Uterus (tissue), 4 donors: ENCODE measurements at places on chromosomes 4 and X. TPM values are rescaled to one million over a fixed set of nuclear protein-coding genes. Genes with fewer than 3 reads are reported as not detected.
A peak's percentile ranks its signal among the peaks of the same experiment; 100 is the strongest.

The CXCL13 gene
- total RNA-seq = not detected

The PRKG2 gene
- 0.18 TPM for total RNA-seq

The GPM6B gene
- 0.59 TPM for total RNA-seq

- no peak for DNase-seq
Measured at GRCh38 chr4:154779362-154779947, 1.6 kb upstream of the RBM46 start.

The MSX1 gene
- 24.8 TPM for total RNA-seq

The NAP1L5 gene
- total RNA-seq = 3.8 TPM

The KIT gene
- total RNA-seq = 61.1 TPM

- DNase-seq = no peak
Measured at GRCh38 chr4:150855981-150856510, 159.0 kb downstream of the LRBA start.

The DSPP gene
- not detected for total RNA-seq

- DNase-seq = no peak
Measured at GRCh38 chrX:118538386-118538785, 42.8 kb downstream of the DOCK11 start.

GRCh38 chrX:20143111-20143510 is 1.5 kb upstream of the EIF1AX start:
- DNase-seq = no peak

- DNase-seq = no peak
Measured at GRCh38 chrX:71217298-71217697, 5.7 kb upstream of the GJB1 start.

DNA sequence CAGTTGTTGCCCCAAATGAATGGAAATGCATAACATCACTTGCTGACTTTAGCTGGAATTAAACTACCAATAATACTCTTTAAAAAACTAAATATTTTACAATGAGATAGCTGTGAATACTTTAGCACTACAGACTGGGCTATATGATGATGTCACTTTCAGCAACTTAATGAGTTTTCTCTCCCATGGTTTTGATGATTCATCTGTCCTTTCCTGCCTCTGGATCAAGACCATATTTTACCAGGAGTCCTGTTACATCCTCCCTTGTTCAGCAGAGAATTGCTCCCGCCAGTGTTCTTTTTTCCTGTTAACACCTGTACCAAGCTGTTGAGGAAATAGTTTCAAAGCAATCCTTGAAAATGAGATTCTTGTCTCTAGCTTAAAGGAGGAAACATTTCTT is 543.0 kb downstream of the SPRY1 start:
- DNase-seq = no peak

- peak; percentile 4 for DNase-seq
Measured at GRCh38 chrX:1449036-1449822, 3.5 kb downstream of the ASMTL start.

GRCh38 chrX:102650903-102651241 is 411 bp upstream of the GPRASP1 start:
- no peak for DNase-seq

The CD40LG gene
- total RNA-seq = not detected

DNA sequence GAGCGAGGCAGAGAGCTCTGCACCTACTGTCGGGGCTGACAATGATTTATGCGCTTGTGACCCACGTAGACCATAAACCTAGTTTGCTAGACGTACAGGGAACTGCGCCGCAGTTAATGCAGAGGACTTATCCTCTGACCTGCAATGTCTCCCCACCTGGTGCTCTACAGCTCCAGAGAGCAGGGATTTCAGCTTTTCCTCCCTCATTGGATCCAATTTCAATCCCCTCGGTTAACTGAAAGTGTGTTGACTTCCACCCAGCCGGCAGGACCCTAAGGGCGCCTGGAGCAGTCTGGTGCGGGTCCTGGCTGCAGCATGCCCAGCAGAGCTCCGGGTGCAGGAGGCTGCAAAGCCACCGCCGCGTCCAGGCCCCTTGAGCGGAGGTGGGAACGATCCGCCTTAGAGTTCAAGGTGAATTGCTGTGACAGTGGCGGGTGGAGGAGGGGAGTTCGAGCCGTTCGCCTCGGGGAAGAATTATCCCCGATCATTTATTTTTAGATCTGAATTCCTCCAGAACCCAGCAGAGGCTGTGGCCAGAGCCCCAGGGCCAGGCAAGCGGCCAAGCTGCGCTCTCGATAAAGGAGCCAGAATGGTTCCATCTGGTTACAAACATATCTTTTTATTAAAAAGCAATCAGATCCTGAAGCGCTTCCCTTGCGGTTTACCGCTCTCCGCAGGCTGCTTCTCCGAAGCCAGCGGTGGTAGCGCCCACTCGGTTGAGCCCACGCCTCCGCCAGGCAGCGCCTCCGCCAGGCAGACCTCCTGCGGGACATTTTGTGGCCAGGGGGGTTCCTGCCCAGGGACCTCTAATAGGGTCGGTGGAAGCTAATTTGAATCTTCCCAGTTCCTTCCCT is 66.0 kb downstream of the FBXO8 start:
- DNase-seq = no peak

The HELQ gene
- total RNA-seq = 17.9 TPM

GRCh38 chr4:40515398-40516293 is 114.0 kb downstream of the RBM47 start:
- DNase-seq = no peak

The HMX1 gene
- total RNA-seq = not detected

DNA sequence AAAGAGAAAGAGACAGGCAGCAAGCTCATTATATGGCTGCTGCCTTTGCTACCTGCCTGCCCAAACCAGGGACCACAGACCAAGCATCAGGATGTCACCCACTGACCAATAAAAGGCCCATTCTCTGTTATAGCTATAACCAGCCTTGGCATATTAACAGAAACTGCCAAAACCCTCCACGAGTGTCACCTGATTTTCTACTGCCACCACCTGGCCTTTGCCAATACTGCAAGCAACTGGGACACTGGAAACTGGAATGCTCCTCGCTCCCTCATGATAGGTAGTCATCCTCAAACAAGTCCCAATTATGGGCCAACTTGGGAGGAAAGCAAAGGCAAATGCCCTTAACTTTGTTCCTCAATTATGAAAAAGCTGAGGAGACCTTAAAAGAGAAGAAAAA is 76.0 kb downstream of the SPIN4 start:
- no peak for DNase-seq

The HMGB2 gene
- 19.4 TPM for total RNA-seq

GRCh38 chrX:17769701-17770269 is 32.5 kb downstream of the SCML1 start:
- DNase-seq = no peak

GRCh38 chr4:65508168-65508567 is 162.1 kb downstream of the EPHA5 start:
- DNase-seq = no peak

- DNase-seq = no peak
Measured at GRCh38 chr4:119783189-119783983, 154.8 kb upstream of the PDE5A start.

The COX7B2 gene
- total RNA-seq = not detected

DNA sequence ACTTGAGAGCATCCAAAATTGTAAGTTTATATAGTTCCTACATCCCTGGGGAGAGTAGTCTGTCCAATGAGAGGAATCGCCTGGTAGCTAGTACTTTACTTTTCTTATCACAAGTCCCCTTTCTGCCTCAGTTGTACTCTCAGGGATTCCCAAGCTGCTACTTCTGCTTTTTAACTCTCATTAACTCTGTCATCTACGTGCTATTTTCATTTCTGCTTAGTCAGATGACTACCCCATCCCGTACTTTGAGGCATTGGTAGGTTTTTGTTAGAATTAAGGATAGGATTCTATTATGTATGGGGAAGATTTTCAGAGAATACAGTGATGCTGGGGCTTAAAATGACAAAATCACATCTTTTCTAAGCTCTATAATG is 24.7 kb downstream of the RBPJ start:
- DNase-seq = no peak

- DNase-seq = peak; percentile 49
Measured at GRCh38 chrX:46573331-46573891, at the start of gene CHST7. CHST7 (plus strand) TSS chrX:46573765; CDS start chrX:46573932, 167 bp downstream.

The C4orf50 gene
- total RNA-seq = not detected

The GLRA2 gene
- 0.48 TPM for total RNA-seq

DNA sequence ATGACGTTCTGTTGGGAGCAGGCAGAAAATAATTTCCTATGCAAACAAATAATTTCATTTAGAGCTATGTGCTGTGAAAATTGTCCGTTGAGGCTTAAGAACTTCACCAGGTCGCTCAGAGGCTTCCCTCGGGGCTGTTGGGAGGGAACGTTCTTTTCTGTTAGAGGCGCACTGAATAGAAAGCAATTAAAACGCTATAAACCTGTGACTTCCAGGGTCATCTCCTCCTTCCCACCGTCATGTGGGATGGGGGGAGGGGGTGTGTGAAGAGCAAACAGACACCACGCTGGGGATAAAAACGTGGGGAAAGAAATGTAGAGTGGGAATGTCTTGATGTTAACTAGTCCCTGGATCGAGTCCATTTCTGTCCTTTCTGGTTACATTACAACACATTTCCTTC is 35.2 kb upstream of the ZNF518B start:
- DNase-seq = no peak

DNA sequence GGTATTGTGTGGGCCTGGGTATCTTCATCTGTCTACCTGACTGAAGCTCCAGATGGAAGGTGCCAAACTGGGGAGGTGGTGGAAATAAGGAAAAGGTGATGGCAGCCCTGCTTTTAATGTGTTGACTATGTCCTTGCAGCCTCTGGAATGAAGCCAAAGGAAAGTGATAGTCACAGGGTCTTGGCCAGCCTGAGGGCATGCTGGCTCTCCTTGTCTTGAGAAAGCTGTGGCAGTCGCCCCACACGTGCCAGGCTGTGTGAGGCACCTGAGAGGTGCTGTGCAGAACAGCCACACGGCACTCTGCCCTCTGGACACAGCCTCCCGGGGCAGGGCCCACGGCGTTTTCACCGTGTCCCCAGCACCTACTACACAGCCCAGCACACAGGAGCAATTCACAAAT is 77.6 kb downstream of the NAT8L start:
- DNase-seq = no peak

- DNase-seq = no peak
Measured at GRCh38 chr4:163384926-163385325, 41.2 kb downstream of the NPY5R start.

DNA sequence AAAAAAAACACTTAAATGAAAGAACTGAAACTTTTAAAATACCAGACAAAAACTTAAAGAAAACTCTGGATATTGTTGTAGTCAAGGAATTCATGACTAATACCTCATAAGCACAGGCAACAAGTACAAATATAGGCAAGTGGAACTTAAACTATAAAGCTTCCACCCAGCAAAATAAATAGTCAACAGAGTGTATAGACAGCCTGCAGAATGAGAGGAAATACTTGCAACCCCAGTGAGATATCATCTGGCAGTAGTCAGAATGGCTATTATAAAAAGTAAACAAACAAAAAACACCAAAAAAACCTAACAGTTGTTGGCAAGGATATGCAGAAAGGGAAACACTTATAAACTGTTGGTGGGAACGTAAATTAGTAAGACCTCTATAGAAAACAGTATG is 9.6 kb upstream of the RPS6KA6 start:
- DNase-seq = no peak

- no peak for DNase-seq
Measured at GRCh38 chr4:73859614-73860088, 6.6 kb downstream of the PF4V1 start.

- peak; percentile 69 for DNase-seq
Measured at GRCh38 chrX:108198420-108198819, 106.8 kb downstream of the ATG4A start.
